ENCODE measurements at places on chromosomes 12 and 14. TPM values are rescaled to one million over a fixed set of nuclear protein-coding genes. Genes with fewer than 3 reads are reported as not detected.

- DNase-seq, result no peak
Observed at GRCh38 chr14:79037593-79037992, 867.4 kb downstream of the NRXN3 start.

DNA sequence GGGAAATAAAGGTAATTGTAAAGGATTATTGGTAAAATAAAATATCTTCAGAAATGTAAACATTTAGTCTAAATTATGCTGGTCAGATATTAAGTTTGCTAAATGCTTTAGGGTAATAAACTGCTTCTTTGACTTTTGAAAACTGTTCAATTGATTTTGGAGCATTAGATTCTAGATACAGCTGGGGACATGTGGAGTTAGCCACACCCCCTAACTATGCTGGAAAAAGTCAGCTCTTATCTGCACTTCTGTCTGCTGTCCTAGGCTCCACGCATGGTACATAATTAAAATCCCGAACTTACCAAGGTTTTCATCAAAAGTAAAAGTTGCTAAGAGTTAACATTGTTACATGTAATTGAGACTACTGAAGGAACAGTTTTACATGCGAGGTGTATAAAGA is 78.8 kb downstream of the ITPR2 start:
- DNase-seq, result no peak

- peak; percentile 21 for DNase-seq
Observed at GRCh38 chr14:88463318-88463717, 77.9 kb downstream of the SPATA7 start.

DNA sequence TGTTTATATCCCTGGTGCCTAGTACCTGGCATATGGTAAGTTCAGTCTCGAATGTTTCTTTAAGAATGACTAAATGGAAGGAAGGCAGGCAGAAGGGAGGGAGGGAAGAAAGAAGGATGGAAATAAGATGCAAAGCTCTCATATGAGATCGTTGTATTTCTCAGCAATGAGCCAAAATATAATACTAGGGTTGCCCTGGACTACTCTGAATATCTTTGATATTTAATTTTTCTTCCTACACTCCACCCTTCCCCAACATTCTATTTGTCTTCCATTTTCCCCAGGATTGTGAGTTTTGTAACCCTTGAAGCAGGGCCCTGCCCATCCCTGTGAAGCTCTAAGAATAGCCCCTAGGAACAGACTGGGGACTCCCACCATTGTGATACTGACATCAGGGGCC is 43.9 kb downstream of the GUCY2C start:
- DNase-seq, result no peak

SYNDIG1L gene
- not detected for total RNA-seq

GZMH gene
- not detected for total RNA-seq

EML5 gene
- total RNA-seq, result 2.0 TPM
